Myometrial cell (primary cell): ENCODE measurements at places on chromosomes 12 and 14. TPM values are rescaled to one million over a fixed set of nuclear protein-coding genes. Genes with fewer than 3 reads are reported as not detected.

The OASL gene
- total RNA-seq = 0.18 and 0.29 TPM in 2 replicates

The PRPF40B gene
- total RNA-seq = 6.9 and 10.8 TPM in 2 replicates

The ACOT4 gene
- 0.53 and 1.2 TPM in 2 replicates for total RNA-seq

The IFI27 gene
- total RNA-seq = 0.58 and 1.4 TPM in 2 replicates

The LRP1 gene
- 46.1 and 51.4 TPM in 2 replicates for total RNA-seq

The METTL17 gene
- 72.5 and 78.1 TPM in 2 replicates for total RNA-seq

The ATF7 gene
- 9.2 and 9.7 TPM in 2 replicates for total RNA-seq

The HOXC12 gene
- total RNA-seq = not detected in 2 replicates

The CRACR2A gene
- 13.3 and 13.6 TPM in 2 replicates for total RNA-seq

The TMCC3 gene
- 0.86 and 2.3 TPM in 2 replicates for total RNA-seq

The ACSS3 gene
- total RNA-seq = 14.4 and 18.6 TPM in 2 replicates

The CCDC197 gene
- total RNA-seq = not detected in 2 replicates

The TM7SF3 gene
- total RNA-seq = 64.9 and 70.9 TPM in 2 replicates

The SSPN gene
- 8.1 and 10.1 TPM in 2 replicates for total RNA-seq

The MYL6 gene
- total RNA-seq = 2,877 and 3,219 TPM in 2 replicates

The VAMP1 gene
- total RNA-seq = 5.0 and 8.4 TPM in 2 replicates

The PHETA1 gene
- 13.3 and 32.1 TPM in 2 replicates for total RNA-seq

The SLCO1B1 gene
- total RNA-seq = not detected in 2 replicates

The SMIM41 gene
- not detected in 2 replicates for total RNA-seq

The ASIC1 gene
- 1.4 TPM in 2 replicates for total RNA-seq

The CCDC177 gene
- total RNA-seq = not detected in 2 replicates

The CCDC38 gene
- not detected in 2 replicates for total RNA-seq

The MANSC1 gene
- 1.4 and 3.5 TPM in 2 replicates for total RNA-seq

The NTF3 gene
- total RNA-seq = not detected in 2 replicates

The NOVA1 gene
- total RNA-seq = 3.2 and 6.6 TPM in 2 replicates

The PTCSC3 gene
- not detected in 2 replicates for total RNA-seq

The KRT71 gene
- total RNA-seq = not detected in 2 replicates

The CACNA2D4 gene
- total RNA-seq = 1.6 and 4.3 TPM in 2 replicates

The IQSEC3 gene
- not detected in 2 replicates for total RNA-seq

The DACT1 gene
- 0.29 and 2.1 TPM in 2 replicates for total RNA-seq

The HOXC5 gene
- not detected in 2 replicates for total RNA-seq

The C12orf50 gene
- not detected in 2 replicates for total RNA-seq

The TGM1 gene
- 0.35 and 4.0 TPM in 2 replicates for total RNA-seq

The AKAP3 gene
- 0.18 TPM in 1 of 2 replicates, not detected in the other for total RNA-seq

The OAS3 gene
- total RNA-seq = 20.2 TPM in 2 replicates

The MLH3 gene
- total RNA-seq = 15.6 and 19.5 TPM in 2 replicates

The WBP11 gene
- total RNA-seq = 16.1 and 18.4 TPM in 2 replicates

The KRT72 gene
- total RNA-seq = not detected in 2 replicates

The AICDA gene
- not detected in 2 replicates for total RNA-seq

The GPR132 gene
- total RNA-seq = not detected in 2 replicates

The FBXO21 gene
- total RNA-seq = 21.9 and 74.8 TPM in 2 replicates

The RPS26 gene
- 1,394 and 2,798 TPM in 2 replicates for total RNA-seq

The B4GALNT3 gene
- not detected in 2 replicates for total RNA-seq

The NFYB gene
- 36.0 and 39.3 TPM in 2 replicates for total RNA-seq

The MGST1 gene
- total RNA-seq = 307 and 319 TPM in 2 replicates

The GPR162 gene
- 1.8 and 3.2 TPM in 2 replicates for total RNA-seq

The SETD1B gene
- 2.0 and 3.2 TPM in 2 replicates for total RNA-seq

The TMEM132C gene
- not detected in 2 replicates for total RNA-seq

The AMIGO2 gene
- total RNA-seq = 1.4 TPM in 2 replicates

The NYNRIN gene
- total RNA-seq = 11.9 and 12.1 TPM in 2 replicates

The RNASE4 gene
- 14.7 and 15.8 TPM in 2 replicates for total RNA-seq

The EPYC gene
- total RNA-seq = 0.18 TPM in 1 of 2 replicates, not detected in the other

The MYF5 gene
- not detected in 2 replicates for total RNA-seq

The FOXG1 gene
- not detected in 2 replicates for total RNA-seq

The SIX6 gene
- not detected in 2 replicates for total RNA-seq

The ULK1 gene
- 4.0 and 9.4 TPM in 2 replicates for total RNA-seq
